ENCODE measurements at places on chromosomes 7 and 10.

DNA sequence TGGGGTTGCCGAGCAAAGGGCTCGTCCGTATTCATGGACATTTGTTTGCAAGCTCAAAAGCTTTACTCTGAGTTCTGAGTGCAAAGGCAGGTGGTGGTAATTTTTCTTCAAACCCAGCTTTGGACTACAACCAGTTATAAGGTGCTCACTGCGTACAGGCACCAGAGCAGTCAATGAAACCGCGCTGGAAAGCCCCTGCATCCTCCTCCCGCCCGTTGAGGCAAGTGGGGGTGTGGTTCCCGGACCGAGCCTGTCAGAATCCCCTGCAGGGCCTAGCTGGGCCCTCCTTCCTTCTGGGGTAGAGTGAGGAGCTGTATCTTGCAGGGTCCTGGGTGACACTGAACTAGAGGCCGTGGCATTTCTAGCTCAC, 22.3 kb downstream of the AMZ1 start:
- DNase-seq = no peak

- DNase-seq = no peak
Observed at GRCh38 chr10:103854686-103855391, 537 bp downstream of the SH3PXD2A start.

- peak; percentile 56 for DNase-seq
Observed at GRCh38 chr7:44101966-44102845, 1.9 kb upstream of the AEBP1 start.

- DNase-seq = no peak
Observed at GRCh38 chr7:32070406-32071360, at the start of gene PDE1C. PDE1C (minus strand) TSS chr7:32070407.

GRCh38 chr10:121091961-121092719, 241.0 kb downstream of the WDR11 start:
- DNase-seq = no peak

GRCh38 chr10:127374901-127375300, 174.2 kb upstream of the NPS start:
- DNase-seq = no peak

DNA sequence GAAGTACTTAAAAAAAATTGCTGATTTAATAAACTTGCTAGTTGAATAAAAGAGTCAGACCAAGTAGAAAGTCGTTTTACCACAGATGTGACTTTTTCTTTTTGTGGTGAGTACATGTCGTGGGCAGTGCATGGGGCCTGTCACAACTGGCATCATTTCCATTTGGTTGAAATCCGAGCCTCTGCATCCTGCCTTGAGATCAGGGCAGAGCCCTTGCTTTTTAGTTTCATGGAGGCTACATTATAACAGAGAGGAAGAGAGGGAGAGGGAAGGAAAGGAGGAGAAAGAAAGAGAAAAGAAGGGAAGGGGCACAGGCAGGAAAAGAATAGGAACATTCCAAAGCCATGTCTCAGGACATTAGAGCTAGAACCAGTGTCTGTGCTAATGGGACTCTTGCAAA, 20.4 kb upstream of the INSYN2A start:
- DNase-seq = no peak

GRCh38 chr10:3552281-3552680, 232.7 kb downstream of the KLF6 start:
- DNase-seq = no peak

DNA sequence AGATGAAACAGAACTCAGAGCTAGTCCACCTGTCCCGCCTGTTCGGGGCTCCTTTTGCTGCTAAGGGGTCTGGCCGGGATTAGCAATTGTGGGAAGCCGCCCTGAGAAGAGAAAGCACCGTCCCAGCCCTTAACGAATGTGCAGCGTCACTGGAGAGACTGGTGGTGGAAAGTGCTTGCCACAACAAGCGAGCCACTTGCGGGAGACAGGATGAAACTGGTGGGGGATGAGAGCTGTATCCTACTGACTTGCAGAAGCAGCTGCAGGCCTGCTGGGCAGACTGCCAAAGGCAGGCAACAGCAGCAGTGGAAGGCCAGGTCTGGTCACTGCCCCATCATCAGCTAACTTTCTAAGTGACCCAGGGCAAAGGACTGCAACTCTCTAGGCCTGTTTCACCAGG, 95.4 kb downstream of the FAM53B start:
- peak; percentile 43 for DNase-seq

DNA sequence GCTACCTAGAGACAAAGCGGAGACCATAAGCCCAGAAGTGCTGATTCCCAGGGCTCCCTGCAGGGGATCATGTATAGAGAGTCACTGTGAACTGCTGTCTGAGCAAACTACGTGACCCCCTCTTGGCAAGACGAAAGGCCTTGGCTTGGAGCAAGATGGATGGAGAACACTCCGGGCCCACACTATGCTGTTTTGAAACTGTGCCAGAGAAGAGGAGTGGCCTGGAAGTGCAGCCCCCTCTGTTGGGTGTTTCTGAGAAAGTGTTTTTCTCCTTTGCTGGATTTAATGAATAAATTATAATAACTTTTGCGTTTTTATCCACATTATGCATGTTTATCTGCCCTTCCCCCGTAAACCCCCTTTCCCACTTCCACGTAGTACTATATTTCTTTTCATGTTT, 639.3 kb upstream of the GALNT17 start:
- DNase-seq = no peak

GRCh38 chr7:21923658-21924057, 22.0 kb downstream of the CDCA7L start:
- peak; percentile 51 for DNase-seq

- DNase-seq = no peak
Observed at GRCh38 chr10:15791816-15792524, 68.3 kb downstream of the MINDY3 start.

GRCh38 chr10:125392609-125393008, 232.2 kb upstream of the CTBP2 start:
- DNase-seq = no peak

Data from A172 (cell line).